H1 (cell line): ENCODE measurements at places on chromosomes 7 and 10. TPM values are rescaled to one million over a fixed set of nuclear protein-coding genes. Genes with fewer than 3 reads are reported as not detected.
A peak's percentile ranks its signal among the peaks of the same experiment; 100 is the strongest.

DNA sequence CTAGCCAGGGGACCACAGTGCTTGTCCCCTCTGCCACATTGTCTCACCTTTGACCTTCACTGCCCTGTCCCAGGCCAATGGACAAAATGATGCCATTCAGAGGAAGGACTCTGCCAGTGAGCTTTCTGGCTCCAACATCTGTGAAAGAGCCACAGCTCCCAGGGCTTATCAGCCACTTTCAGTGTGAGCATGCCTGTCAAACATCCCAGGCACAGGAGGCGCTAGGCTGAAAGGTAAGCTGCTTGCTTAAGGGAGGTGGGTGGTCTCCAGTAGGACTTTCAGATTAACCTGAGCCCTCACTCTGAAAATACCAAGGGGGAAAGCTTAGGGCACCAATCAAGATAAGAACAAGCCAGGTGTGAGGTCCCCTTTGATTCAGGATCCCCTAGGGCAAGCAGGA, 59.8 kb upstream of the GDF10 start:
- no peaks in the 10 kb centered on the region for H3K27me3 ChIP-seq
- no peaks in the 10 kb centered on the region for H3K36me3 ChIP-seq
- H3K4me3 ChIP-seq = no peak overlapping the region
- H3K27ac ChIP-seq = no peak overlapping the region
- no peak for DNase-seq
- H3K4me1 ChIP-seq = no peaks in the 10 kb centered on the region

- no peaks in the 10 kb centered on the region for H3K27me3 ChIP-seq
- peaks cover 2% of the 10 kb centered on the region for H3K36me3 ChIP-seq
Observed at GRCh38 chr10:79203833-79204232, 135.1 kb downstream of the ZMIZ1 start.

DNA sequence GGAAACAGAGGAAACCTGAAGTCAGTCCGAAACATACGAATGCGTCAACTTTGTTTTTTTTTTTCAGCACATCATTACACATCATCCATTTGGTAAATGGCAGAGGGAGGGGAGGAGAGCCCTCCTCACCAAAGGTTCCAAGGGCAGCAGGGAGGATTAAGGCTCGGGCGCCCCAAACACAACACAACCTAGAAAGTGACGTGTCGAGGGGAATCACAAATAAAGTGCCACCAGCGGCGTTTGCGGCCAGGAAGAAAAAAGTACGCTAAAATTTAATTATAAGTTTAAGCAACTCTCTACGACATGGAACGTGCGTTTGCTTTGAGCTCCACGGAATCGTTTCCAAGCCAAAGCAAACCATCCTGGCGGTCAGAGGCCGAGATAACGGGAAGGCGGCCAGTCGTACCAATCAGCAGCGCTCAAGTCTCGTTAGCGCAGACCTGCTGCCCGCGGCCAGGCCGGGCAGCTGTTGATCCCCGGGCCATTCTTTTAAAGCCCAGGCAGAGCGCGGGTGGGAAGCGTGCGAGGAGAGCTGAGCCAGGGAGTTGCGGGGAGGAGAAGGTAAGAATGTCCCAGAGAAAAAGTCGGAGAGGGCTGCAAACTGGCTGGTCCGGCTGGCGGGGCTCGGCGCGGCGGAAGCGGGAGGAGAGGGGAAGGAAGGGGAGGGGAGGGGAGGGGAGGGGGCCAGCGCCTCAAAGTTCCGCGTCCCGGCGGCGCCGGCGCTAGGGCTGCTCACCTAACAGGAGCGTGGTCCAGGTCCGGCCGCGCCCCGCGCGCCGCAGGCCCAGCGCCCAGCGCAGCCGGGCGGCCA, 719 bp downstream of the DPY19L1 start:
- peak; percentile 66 for DNase-seq
- H3K36me3 ChIP-seq = no peaks in the 10 kb centered on the region
- H3K4me3 ChIP-seq = peak overlapping the region; percentile 90
- no peaks in the 10 kb centered on the region for H3K27me3 ChIP-seq
- H3K4me1 ChIP-seq = no peaks in the 10 kb centered on the region

GRCh38 chr10:99685597-99685967, 26.3 kb downstream of the ENTPD7 start:
- no peaks in the 10 kb centered on the region for H3K36me3 ChIP-seq
- no peak for DNase-seq
- H3K4me1 ChIP-seq = no peaks in the 10 kb centered on the region
- no peak overlapping the region for H3K27ac ChIP-seq
- H3K4me3 ChIP-seq = no peak overlapping the region

DNA sequence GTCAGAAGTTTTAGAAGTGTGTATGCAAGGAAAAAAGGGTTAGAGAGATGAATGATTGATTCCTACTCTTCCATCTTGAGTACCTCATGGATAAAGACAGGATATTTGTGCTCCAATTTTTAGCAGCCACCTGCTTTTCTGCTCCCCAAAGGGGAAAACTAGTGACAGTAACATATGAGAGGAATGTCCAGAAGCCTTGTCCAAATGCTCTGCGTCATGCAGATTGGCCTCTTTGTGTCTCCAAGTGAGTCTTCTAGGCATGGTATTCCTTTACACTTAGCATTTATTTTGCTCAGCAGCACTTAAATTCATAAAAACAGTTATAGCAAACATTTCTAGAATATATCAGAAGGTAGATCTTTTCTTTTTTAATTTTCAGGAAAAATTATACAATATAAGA, 306.8 kb downstream of the CNTNAP2 start:
- H3K4me1 ChIP-seq = no peaks in the 10 kb centered on the region
- no peaks in the 10 kb centered on the region for H3K27me3 ChIP-seq
- no peaks in the 10 kb centered on the region for H3K36me3 ChIP-seq
- no peak for DNase-seq
- H3K4me3 ChIP-seq = no peak overlapping the region

DNA sequence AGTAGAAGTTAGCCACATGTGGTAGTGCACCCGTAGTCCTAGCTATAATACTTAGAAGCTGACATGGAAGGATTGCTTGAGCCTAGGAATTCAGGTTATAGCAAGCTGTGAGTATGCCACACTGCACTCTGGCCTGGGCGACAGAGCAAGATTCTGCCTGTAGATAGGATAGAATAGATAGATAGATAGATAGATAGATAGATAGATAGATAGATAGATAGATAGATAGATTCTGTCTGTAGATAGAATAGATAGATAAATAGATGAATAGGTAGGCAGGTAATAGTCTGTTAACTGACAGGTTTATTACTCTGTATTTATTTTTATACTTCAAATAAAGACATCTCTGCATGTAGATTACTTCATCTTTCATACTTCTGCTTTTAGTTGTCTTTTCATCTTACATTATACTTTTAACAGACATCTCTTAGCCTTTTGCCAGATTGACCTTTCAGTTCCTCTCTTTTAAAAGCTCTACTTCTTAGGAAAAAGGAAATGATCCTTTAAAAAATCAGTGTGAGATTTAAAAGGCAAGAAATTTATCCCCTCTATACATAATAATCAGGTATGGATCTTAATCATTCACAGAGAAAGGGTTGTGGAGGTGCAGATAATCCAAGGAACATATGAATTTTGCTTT, 31.8 kb downstream of the CCAR1 start:
- no peak overlapping the region; the same call in 1 of the 2 replicates for H3K27ac ChIP-seq
- DNase-seq = no peak
- H3K4me3 ChIP-seq = no peak overlapping the region
- H3K36me3 ChIP-seq = peaks cover 97% of the 10 kb centered on the region
- no peaks in the 10 kb centered on the region for H3K4me1 ChIP-seq
- H3K27me3 ChIP-seq = no peaks in the 10 kb centered on the region

DNA sequence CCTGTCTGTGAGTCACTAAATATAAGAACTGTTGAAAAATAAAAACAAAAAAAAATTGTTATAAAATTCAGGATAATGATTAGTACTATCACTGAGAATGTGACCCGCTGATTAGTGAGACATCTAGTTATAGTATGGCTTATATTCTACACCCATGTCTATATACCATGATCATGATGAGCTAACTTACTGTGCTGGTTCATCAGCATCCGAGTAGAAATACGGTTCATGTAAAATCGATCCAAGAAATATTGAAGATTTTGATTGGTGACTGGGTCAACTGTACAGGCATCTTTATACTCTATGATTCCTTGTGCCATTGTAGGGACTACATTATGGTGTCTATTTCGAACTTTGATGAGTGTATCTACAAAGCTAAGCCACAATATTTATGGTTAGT, 3.7 kb downstream of the PDK4 start:
- H3K4me3 ChIP-seq = no peak overlapping the region
- H3K27ac ChIP-seq = no peak overlapping the region
- H3K4me1 ChIP-seq = no peaks in the 10 kb centered on the region
- H3K36me3 ChIP-seq = no peaks in the 10 kb centered on the region
- no peak for DNase-seq

DNA sequence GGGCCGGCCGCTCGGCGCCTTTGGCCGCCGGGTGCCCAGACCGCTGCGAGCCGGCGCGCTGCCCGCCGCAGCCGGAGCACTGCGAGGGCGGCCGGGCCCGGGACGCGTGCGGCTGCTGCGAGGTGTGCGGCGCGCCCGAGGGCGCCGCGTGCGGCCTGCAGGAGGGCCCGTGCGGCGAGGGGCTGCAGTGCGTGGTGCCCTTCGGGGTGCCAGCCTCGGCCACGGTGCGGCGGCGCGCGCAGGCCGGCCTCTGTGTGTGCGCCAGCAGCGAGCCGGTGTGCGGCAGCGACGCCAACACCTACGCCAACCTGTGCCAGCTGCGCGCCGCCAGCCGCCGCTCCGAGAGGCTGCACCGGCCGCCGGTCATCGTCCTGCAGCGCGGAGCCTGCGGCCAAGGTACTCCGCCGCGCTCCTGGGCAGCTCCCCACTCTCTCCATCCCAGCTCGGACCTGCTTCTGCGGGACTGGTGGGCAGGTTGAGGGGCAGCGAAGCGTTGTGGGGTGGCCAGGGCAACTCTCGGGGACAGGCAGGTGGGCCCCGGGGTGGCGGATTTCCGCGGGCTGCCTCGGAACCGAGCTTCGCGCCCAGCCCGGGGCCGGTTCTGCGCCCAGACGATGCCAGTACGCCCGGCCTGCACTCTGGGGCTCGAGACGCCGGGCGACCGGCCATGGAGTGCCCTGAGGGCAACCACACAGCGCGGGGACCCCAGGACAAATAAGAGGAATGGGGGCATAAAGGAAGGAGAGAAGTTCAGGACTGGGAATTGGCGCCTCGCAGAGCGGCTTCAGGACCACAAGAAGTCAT, 578 bp downstream of the HTRA1 start:
- no peak overlapping the region for H3K27ac ChIP-seq
- peak overlapping the region; percentile 46 for H3K4me3 ChIP-seq
- no peaks in the 10 kb centered on the region for H3K36me3 ChIP-seq
- peaks cover 44% of the 10 kb centered on the region for H3K27me3 ChIP-seq

AUTS2 gene
- 95.3 and 101 TPM in 2 replicates for total RNA-seq

GPR146 gene
- total RNA-seq = 0.54 and 1.8 TPM in 2 replicates

PRRT4 gene
- 0.34 and 0.69 TPM in 2 replicates for total RNA-seq
